ENCODE measurements at places on chromosomes 1 and 21. TPM values are rescaled to one million over a fixed set of nuclear protein-coding genes. Genes with fewer than 3 reads are reported as not detected.

ILDR2 gene
- 4.1 TPM for total RNA-seq

PIGK gene
- 31.5 TPM for total RNA-seq

TAL1 gene
- total RNA-seq: 3.1 TPM

CD1D gene
- 4.6 TPM for total RNA-seq

COL16A1 gene
- 570 TPM for total RNA-seq

SERTAD4 gene
- 6.5 TPM for total RNA-seq

KIF26B gene
- 43.1 TPM for total RNA-seq

DNA sequence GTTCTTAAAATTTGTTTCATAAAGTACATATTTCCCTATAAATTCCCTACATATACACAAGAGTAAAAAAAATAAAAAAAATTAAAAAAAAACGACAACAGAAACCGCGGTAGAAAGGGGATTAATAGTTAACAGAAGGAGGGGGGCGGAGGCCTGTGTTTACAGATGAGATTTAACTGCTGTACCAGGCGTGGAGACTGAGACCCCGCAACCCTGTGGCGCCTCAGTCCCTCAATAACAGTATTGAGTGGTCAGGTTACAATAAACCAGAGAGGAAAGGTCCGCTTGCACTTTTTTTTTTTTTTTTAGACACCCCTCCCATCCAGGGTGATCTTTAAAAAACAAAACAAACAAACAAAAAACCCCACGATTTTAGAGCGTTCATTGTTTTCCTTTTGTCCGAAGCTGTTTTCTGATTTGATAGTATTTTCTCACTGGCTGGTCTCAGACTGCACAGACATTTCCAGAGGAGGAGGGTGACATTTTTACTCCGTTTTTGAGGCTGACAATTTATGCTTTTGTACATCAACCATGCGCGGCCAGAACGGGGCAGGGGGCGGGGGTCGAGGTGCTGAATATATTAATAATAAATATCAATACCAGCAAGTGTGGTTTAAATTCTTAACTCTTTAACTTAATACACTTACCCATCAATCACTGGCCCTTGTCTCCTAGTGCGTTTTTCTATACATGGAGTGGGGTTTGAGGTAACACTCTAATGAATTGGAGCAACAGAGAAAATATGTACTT, 1223.9 kb downstream of the BRINP3 start:
- no peak for DNase-seq

DNA sequence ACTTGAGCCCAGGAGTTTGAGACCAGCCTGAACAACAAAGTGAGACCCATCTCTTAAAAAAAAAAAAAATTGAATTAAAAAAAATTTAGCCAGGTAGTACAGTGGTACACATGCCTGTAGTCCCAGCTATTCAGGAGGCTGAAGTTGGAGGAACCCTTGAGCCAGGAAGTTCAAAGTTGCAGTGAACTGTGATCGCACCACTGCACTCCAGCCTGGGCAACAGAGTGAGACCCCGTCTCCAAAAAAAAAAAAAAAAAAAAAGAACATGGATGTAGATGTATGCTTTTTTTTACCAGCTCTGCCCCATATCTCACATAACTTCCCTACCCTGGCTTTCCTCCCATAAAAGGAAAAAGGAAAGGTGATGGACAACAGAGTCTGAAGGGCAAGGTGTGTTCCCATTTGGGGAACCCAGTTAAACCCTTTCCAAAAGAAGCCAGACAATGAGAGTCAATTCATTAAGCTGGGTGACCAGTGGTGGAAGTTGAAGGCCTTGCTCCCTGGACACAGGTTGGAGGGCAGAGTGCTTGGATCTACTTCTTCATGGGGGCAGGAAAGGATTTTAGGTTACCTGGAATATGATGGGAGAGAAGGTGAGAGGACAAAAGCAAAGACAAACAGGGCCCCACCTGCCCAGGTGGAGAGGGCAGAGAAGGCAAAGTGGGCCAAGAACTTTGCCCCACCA, 2.9 kb downstream of the KRTCAP2 start:
- DNase-seq: no peak

DNA sequence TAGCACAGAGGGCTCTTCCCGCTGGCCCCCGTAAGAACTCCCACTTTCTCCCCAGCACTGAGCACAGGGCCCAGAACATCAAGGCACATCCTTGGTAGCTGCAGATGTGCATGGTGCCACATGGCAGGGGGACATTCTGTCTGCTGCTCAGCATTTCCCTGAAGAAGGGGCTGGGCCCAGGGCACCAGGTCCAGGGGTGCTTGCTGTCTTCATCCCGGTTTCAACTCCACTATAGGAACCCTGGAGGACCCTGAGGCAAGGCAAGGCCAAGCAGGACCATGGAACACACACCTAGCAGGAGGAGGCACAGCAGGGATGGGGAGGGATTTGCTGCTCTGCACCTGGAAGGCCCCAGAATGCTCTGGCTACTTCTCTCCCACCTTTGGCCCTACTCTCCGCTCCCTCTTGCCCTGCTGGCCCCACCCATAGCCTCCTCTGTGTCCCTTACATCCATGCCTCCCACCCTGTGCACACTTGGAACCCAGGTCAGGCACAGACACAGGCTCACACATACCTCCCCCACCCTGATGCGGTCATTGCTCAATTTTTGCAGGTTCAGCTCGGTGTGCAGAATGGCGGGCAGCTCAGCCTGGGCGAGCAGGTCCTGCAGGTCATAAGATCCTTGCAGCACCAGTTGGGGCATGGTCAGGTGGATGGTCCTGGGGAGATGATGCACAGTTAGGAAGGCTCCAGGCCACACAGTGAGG, 10.1 kb downstream of the AGT start:
- DNase-seq: no peak

GRCh38 chr21:29302359-29302875, 3.7 kb downstream of the BACH1 start:
- DNase-seq: no peak

DNA sequence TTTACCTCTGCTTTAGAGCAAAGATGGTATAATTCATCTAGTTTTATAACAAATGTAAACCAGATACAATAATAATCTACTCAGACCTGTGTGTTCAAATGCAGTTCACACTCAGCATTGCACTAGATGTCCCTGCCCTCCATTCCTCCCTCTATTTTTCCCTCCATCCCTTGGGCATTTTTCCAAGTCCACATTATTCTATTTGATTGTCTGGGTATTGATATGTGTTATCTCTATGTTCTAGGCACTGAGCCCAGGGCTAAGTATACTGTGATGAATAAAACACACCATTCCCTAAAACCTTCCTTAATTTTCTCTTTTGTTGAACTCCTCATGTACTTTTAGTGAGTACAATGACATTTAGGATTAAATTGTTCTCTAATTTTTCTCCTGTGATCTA, 66.2 kb upstream of the HMCN1 start:
- no peak for DNase-seq

DNA sequence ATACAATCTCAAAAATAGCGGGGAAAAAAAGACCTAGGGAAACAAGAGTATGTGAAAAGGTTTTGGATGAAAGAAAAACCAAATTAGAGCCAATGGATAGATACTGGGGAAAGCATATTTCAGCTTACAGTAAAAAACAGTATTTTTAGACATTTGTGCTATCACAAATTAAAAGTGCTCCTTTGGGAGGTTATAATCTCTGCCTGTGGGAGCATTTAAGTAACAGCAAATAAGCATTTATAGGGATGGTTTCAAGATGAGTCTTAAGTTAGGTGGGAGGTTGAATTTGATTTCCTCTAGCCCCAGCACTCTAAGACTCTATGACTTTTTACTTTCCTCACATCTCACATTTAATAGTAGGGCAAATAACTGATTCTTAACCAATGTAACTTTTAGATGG, 79.6 kb upstream of the SLFNL1 start:
- DNase-seq: no peak

DNA sequence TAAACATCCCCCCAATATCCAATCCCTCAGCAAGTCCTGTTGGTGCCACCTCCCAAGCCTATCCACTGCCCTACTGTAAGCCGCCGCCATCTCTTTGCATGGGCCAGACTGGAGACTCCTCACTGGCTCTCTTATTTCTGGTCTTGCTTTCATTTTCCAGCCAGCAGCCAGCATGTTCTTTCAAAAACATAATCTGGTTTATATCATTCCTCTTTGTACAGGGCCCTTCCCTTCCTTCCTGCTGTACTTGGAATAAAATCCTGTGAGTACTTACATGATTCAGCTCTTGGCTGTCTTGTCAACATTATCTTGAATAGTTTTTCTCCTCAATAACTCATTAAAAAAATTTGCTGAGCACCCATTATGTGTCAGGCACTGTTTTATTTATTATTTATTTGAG, 28.2 kb downstream of the TLR5 start:
- DNase-seq: peak; percentile 95

- DNase-seq: peak; percentile 91
Measured at GRCh38 chr1:81305997-81306452, 494.7 kb upstream of the ADGRL2 start.

GRCh38 chr1:151238467-151238739, 16.1 kb upstream of the PSMD4 start:
- no peak for DNase-seq

GRCh38 chr1:245788269-245788668, 633.5 kb downstream of the KIF26B start:
- peak; percentile 87 for DNase-seq

DNA sequence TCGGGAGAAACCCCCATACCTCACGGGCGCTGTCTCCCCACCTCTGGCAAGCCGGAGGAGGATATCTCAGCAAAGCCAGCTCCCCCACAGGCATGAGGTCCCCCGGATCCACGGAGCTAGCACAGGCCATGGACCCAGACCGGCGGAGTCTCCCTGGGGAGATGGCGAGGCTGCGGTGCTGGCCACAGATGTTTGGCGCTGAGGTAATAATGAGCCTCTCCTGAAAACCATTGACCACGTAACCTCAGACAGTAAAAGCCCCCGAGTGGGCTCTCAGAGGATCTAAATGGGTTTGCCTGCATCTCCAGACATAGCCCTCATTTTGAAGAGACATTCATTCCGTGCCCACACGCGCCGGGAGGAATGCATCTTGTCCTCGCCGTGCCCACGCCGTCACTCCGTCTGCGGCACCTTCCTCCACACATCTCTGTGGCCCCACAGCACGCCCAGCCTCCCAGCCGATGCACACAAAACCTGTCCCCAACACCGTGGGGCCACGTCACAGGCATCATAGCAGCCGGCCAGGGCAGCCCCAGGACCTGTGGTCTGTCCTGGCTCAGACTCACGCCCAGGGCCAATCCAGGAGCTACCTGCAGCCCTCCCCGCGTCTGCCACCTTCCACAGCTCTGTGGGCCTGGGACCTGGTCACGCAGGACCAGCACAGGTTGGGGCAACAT, 150.9 kb downstream of the PRDM16 start:
- DNase-seq: no peak

- no peak for DNase-seq
Measured at GRCh38 chr21:40640266-40640789, 206.6 kb downstream of the DSCAM start.

GRCh38 chr21:31750843-31751242, 18.9 kb upstream of the SCAF4 start:
- DNase-seq: no peak

DNA sequence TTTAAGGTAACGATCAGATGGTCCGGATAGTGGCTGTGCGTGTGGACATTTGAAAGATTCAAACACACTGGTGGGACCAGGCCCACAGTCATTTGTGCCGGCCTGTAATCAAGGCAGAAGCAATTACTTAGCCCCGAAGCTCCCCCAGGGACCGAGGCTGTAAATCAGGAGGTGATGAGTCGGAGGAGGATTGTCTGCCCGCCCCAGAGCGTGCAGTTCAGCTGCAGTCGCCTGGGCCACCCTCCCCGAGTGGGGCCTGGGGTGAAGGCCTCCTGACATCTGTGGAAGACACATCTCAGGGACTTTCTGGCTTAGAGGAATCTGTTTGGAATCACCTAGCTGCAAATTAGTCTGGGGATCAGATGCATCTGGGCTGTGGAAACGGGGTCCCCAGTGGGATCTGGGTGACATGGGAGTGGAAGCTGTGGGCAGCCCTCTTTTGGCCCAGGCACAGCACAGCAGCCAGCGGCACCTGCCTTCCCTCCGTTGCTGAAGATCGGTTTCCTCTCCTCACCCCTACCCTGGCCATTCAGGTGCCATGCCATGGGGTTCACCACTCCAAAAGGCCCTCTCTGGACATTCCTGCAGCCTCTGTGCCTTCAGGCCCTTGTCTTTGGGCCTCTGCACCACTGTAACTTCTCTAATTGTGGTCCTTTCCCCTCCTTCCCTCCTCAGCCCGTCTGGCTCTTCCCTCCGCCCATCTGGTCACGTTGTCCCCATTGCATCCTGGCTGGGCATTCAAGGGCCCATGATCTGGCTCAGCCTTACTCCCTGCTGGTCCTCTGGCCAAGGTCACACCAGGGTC, 25.7 kb downstream of the LHX4 start:
- no peak for DNase-seq

DNA sequence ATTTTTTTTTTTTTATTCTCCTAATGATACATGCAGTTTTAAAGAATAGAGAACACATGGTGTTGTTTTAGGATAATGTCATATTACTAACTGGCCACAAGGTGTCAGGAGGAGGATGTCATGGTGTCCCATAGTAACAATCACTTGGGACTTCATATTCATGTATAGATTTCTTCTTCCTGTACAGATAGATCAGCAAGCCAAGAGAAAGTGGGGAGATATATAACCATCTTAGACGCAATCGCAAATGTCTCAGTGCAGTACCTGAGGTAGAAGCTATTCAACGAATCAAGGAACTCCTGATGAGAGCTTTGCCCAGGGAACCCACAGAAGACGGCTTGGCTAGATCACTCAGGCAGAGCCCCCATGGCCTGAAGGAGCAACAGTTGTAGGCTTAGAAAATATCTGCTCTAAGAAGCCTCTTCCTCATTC, 12.3 kb downstream of the OR2T11 start:
- DNase-seq: peak; percentile 3

Measured in umbilical cord (tissue), 2 donors.